ENCODE measurements at places on chromosomes 13 and 19.

GRCh38 chr19:30437869-30438268, 65.7 kb downstream of the ZNF536 start:
- H3K27me3 ChIP-seq: no peaks in the 10 kb centered on the region
- H3K36me3 ChIP-seq: no peaks in the 10 kb centered on the region
- no peak overlapping the region for H3K27ac ChIP-seq
- peaks cover 42% of the 10 kb centered on the region for H3K4me1 ChIP-seq
- no peak overlapping the region for H3K4me3 ChIP-seq

DNA sequence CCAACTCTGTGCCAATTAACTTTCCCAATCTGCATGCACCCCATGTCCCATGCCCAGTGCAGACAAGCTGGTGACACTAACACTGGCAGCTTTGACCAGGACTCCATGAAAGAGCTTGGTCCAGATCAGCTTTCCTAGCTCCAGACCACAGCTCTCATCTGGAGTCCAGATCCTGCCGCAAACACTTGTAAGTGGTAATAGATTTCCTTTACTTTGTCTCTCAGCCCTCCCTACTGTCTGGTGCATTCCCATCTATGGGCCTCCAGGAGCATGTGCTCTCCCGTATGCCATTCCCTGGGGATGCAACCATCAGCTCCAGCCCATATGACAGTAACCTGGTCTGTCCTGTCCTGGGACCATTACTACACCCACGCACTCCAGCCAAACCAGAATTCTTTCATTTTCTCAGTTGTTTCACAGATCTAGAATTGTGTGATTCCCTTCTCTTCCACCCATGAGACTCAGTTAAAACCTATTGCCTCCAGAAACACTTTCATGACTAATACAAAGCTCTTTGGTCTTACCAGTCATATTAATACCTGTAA, 4.9 kb upstream of the STARD13 start:
- H3K27me3 ChIP-seq: no peaks in the 10 kb centered on the region
- H3K27ac ChIP-seq: no peak overlapping the region
- peaks cover 6% of the 10 kb centered on the region for H3K4me1 ChIP-seq
- H3K4me3 ChIP-seq: no peak overlapping the region

- no peak overlapping the region for H3K27ac ChIP-seq
- no peaks in the 10 kb centered on the region for H3K36me3 ChIP-seq
- H3K4me3 ChIP-seq: no peak overlapping the region
- no peaks in the 10 kb centered on the region for H3K4me1 ChIP-seq
Measured at GRCh38 chr19:47890865-47891621, 4.9 kb upstream of the SULT2A1 start.

GRCh38 chr19:45995715-45996385, 583 bp downstream of the CCDC61 start:
- H3K27ac ChIP-seq: no peak overlapping the region
- peaks cover 36% of the 10 kb centered on the region for H3K4me1 ChIP-seq
- H3K27me3 ChIP-seq: no peaks in the 10 kb centered on the region
- H3K4me3 ChIP-seq: peak overlapping the region; percentile 92

- peaks cover 37% of the 10 kb centered on the region for H3K36me3 ChIP-seq
- DNase-seq: no peak
- H3K27me3 ChIP-seq: no peaks in the 10 kb centered on the region
- no peaks in the 10 kb centered on the region for H3K4me1 ChIP-seq
- no peak overlapping the region for H3K4me3 ChIP-seq
Measured at GRCh38 chr19:36460046-36460445, 29.3 kb downstream of the ZNF566 start.

GRCh38 chr19:4759388-4760284, 31.9 kb upstream of the FEM1A start:
- no peak overlapping the region for H3K27ac ChIP-seq
- peaks cover 9% of the 10 kb centered on the region for H3K4me1 ChIP-seq

DNA sequence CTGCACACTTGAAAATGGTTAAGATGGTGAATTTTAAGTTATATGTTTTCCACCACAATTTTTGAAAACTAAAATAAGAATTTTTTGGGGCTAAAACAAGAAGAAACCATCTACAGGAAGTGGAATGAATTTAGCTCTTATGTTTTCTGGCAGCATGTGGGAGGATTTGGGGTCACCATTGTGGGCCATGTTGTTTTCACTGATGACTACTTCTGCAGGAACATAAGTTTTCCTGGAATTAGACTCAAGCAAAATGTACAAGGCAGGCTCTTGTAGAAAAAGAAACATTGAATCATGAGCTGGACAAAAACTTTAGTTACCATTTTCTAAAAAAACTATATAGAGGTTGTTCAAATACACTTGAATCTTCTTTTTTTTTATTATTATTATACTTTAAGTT, 125.3 kb upstream of the C1QTNF9B start:
- H3K4me1 ChIP-seq: no peaks in the 10 kb centered on the region
- no peaks in the 10 kb centered on the region for H3K36me3 ChIP-seq
- H3K27ac ChIP-seq: no peak overlapping the region

DNA sequence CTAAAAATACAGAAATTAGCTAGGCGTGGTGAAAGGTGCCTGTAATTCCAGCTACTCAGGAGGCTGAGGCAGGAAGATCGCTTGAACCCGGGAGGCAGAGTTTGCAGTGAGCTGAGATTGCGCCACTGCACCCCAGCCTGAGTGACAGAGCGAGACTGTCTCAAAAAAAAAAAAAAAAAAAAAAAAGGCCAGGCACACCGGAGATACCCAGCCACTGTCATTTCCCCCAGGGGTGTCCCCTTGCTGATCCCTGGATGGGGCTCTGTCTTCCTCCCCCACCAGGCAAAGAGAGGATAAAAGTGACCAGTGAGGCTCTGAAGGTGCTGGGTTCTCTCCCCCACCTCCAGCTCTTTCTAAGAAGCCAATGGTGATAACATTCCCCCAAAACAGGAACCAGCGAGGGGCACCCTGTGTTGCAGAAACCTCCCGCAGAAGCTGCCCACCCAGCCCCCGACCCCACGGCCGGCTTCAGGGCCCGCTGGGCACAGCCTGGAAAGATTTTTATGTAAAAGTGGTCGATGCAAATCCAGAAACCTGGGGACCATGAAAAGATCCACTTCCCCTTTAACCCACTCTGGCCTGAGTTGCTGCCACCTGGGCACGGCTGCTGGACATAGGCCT, 61.4 kb upstream of the KLF2 start:
- H3K27me3 ChIP-seq: no peaks in the 10 kb centered on the region
- peak overlapping the region; percentile 58 for H3K4me3 ChIP-seq
- peak; percentile 90 for DNase-seq
- H3K27ac ChIP-seq: no peak overlapping the region

- H3K4me1 ChIP-seq: no peaks in the 10 kb centered on the region
- H3K27ac ChIP-seq: no peak within 1 kb of the TSS
- H3K4me3 ChIP-seq: no peak within 1 kb of the TSS
- no peaks in the 10 kb centered on the region for H3K27me3 ChIP-seq
- DNase-seq: no peak
Measured at GRCh38 chr13:45615501-45616101, at the start of gene ERICH6B. Gene ERICH6B, minus strand, starts transcription at chr13:45615739. Its CDS starts 18,734 bp downstream, at chr13:45597005.

DNA sequence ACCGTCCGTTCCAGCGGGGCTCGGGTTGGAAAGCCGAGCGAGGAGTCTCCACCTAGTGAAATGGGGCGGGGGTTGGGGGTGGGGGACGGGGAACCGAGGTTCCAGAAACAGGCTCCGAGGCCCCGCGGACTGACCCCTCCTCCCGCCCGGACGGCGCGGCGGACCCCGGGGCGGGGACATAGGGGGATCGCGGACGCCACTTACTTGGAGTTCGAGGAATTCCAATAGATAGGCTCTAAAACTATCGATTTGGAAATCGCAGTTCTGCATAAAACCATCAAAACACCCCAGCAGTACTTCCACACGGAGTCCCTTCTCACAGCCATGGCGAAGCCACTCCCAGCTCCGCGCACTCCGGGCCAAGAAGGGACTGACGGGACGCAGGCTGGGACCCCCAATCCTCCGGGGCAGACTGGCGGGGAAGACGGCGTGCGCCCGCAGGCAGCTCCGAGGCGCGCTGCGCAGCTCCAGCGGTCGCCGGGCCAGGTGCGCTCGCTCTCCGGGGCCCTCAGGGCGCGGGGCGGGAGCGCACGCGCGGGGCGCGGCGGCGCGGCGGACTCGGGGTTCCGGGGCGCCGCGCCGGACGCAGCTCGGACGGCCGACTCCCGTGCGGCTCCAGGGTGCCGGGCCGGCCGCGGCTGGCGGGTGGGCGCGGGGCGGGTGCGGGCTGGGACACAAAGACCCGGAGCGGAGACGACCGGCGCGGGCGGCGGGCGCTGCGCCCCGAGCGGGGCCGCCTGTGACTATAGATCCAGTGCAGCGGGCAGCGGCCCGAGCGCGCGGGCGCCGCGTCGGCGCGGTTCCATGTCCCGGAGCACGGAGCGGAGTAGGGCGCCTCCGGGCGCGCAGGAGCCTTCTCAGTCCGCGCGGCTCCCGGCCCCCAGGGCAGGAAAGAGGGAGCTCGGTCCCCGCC, 567 bp downstream of the EFNB2 start:
- no peaks in the 10 kb centered on the region for H3K36me3 ChIP-seq
- no peaks in the 10 kb centered on the region for H3K27me3 ChIP-seq
- peak overlapping the region; percentile 47 for H3K4me3 ChIP-seq
- no peak for DNase-seq

- H3K4me3 ChIP-seq: no peak overlapping the region
- no peaks in the 10 kb centered on the region for H3K36me3 ChIP-seq
- no peak for DNase-seq
- H3K4me1 ChIP-seq: no peaks in the 10 kb centered on the region
- H3K27me3 ChIP-seq: no peaks in the 10 kb centered on the region
Measured at GRCh38 chr19:8373867-8374813, 10.2 kb downstream of the ANGPTL4 start.

DNA sequence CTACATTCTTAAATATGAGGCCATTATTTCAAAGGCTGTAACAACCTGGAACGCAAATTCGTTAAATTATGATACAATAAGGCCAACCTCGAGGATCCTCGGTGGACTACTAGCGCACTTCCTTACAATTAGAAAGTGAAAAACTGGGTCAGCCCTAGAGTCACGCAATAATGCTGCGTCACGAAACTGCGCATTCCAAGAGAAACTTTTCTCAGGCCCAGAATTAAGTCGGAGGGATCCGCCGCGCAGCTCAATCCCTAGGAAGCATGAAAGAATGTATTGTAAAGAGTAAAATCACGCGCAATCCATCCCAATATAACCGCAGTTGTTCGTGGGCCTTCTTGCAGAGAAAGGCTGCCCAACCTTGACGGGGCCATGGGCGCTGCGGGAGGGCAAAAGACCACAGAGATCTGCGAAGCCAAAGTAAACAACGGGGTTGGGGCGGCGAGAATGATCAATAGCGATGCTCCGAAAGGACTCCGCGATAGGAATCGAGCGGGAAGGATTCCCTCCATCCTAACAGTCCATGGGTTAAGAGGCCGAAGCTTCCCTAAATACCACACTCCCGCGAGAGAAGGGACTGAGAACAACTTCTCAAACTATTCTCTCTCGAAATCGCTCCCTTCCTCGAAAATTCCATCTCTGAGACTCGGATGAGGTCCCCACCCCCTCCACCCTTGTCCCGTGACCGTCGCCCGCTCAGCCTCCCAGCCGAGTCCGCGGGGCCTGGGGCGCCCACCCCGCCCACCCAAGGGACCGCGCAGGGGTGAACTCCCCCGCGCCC, 564 bp downstream of the SPART start:
- no peaks in the 10 kb centered on the region for H3K36me3 ChIP-seq
- no peak overlapping the region for H3K27ac ChIP-seq
- peaks cover 7% of the 10 kb centered on the region for H3K4me1 ChIP-seq

GRCh38 chr19:55303477-55303876, 19.7 kb downstream of the BRSK1 start:
- DNase-seq: no peak
- H3K36me3 ChIP-seq: no peaks in the 10 kb centered on the region
- no peak overlapping the region for H3K4me3 ChIP-seq
- peaks cover 26% of the 10 kb centered on the region for H3K4me1 ChIP-seq
- H3K27me3 ChIP-seq: no peaks in the 10 kb centered on the region

Data from Karpas-422 (cell line).